ENCODE measurements at places on chromosomes 11 and 22. TPM values are rescaled to one million over a fixed set of nuclear protein-coding genes. Genes with fewer than 3 reads are reported as not detected.

The PEX26 gene
- total RNA-seq = 26.6 TPM

The TCP11L1 gene
- total RNA-seq = 17.9 TPM

The CLTCL1 gene
- 8.2 TPM for total RNA-seq

The NXPE1 gene
- total RNA-seq = not detected

The LMO2 gene
- total RNA-seq = not detected
